ENCODE measurements at places on chromosomes 6 and 20.

- DNase-seq: no peak
These were observed 4.2 kb downstream of the UBE2J1 start for GRCh38 chr6:89348372-89348771.

GRCh38 chr6:3267162-3267561 is 8.4 kb downstream of the PSMG4 start:
- DNase-seq: peak; percentile 66

GRCh38 chr6:49030251-49031020 is 432.6 kb downstream of the MMUT start:
- no peak for DNase-seq

DNA sequence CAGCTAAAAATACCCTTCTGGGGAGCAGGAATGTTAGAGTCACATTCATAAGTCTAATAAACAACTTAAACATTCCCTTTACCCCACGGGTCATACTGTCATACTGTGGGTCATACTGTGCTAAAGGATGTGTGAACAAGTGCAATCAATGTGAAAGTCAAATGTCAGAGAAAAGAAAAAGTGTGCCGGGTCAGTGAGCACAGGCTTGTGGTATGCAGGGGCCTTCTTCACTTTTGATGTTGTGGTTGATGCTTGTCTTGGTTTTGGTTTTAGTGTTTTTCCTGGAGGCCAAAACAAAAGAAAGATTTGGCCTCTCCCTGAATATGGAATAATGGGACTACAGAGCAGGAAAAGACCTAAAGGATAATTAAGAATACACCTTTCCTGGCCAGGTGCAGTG is 267.9 kb upstream of the PLN start:
- no peak for DNase-seq

GRCh38 chr6:74113901-74114300 is 417.9 kb downstream of the CD109 start:
- DNase-seq: no peak

GRCh38 chr6:47663462-47664216 is 34.7 kb upstream of the ADGRF4 start:
- DNase-seq: no peak

Measured in left lung (tissue), 14 donors.